ENCODE measurements at places on chromosomes 12 and 14.
A peak's percentile ranks its signal among the peaks of the same experiment; 100 is the strongest.

- no peak for DNase-seq
Observed at GRCh38 chr12:22856178-22856577, 231.2 kb downstream of the ETNK1 start.

DNA sequence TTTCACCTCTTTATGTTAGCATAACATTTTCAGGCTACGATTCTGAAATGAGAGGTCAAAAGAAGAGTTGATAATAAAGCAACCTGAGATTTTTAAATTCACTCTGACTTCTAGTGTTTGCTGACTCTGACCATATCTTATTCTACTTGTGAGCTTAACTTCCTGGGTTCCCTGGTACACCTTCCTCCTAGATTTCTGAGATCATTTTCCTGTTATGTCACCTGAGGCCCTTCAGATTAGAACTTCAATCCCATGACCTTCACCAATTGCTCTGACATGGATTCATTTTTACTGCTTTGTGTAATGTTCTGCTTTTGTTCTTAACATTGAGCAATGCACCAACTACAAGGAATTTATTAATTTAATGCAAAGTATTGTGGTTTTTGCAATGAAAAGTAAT, 542.9 kb upstream of the FLRT2 start:
- no peak for DNase-seq

GRCh38 chr14:88835661-88836060, 11.2 kb downstream of the TTC8 start:
- no peak for DNase-seq

DNA sequence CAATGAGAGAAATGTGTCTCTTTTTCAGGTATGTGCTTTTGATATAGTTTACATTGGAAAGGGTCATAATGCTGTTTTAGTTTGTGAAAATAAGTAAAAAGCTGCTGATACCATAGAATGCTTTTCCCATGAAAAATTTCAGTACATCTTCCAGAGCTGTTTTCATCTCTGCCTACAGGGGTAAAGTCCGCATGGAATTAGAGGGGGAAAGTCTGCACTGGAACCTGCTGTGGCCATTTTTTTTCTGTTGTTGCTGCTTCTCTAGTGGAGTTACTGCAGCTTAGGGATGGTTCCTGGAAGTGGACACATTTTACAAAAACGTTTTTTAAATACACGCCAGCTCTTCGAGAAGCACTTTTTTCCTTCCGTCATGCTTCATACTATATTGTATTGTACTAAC, 81.3 kb downstream of the VEZT start:
- DNase-seq, result no peak

DNA sequence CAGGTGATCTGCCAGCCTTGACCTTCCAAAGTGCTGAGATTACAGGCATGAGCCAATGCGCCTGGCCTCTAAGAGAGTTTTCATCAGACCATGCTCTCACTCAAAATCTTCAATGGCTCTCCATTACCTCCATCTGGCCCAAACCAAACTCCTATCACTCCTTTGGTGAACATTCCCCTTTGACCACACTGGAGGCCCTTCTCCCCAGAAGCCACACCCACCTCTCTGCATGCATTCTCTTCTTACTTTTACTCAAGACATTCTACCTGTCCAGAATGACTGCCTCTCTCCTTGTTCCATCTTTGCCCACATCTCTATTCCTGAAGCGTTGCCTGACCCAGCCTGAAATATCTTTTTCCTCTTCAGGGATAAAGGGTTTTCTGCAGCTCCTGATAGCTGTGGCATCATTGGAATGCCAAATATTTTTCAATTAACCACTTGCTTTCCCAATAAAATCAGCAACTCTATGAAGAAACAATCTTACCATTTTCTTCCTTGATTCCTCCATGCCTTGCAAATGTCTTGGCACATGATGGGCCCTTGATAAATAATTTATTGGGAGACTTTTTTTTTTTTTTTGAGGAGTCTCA, 15.5 kb downstream of the PLEK2 start:
- no peak for DNase-seq

DNA sequence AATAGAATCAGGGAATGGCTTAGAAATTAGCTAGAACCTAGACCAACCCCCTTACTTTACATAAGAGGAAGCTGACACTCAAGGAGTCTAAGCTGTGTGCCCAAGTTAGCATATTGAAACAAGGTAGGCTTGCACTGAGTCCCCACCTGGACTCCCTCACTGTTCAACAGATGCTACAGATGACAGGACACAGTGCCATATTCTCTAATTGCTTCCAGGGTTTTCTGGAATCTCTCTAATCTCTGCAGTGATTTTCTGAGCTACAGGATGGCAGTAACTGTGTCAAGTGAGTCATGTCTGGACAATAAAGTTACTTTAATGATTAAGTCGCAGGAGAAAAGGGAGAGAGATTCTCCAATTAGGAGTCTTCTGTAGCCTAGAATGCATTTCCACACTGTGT, 35.8 kb downstream of the AKAP6 start:
- DNase-seq, result no peak

- no peak for DNase-seq
Observed at GRCh38 chr14:29773990-29774389, 153.7 kb downstream of the PRKD1 start.

DNA sequence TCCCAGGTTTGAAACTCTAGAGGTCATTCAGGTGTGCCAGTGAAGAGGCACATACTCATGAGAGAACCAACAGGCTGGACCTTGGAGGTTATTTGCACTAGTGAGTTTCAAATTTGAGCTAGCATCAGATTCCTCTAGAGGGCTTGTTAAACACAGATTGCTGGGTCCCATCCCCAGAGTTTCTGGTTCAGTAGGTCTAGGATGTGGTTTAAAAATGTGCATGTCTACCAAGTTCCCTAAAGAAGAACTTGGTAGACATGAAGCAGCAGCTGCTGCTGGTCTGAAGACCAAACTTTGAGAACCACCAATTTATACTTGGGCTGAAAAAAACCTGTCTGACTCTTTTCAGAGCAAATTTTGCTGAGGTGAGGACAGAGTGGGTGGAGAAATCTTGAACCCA, 61.7 kb downstream of the SUSD6 start:
- DNase-seq, result no peak

- peak; percentile 35 for DNase-seq
Observed at GRCh38 chr12:27824126-27824842, 44.2 kb upstream of the MANSC4 start.

DNA sequence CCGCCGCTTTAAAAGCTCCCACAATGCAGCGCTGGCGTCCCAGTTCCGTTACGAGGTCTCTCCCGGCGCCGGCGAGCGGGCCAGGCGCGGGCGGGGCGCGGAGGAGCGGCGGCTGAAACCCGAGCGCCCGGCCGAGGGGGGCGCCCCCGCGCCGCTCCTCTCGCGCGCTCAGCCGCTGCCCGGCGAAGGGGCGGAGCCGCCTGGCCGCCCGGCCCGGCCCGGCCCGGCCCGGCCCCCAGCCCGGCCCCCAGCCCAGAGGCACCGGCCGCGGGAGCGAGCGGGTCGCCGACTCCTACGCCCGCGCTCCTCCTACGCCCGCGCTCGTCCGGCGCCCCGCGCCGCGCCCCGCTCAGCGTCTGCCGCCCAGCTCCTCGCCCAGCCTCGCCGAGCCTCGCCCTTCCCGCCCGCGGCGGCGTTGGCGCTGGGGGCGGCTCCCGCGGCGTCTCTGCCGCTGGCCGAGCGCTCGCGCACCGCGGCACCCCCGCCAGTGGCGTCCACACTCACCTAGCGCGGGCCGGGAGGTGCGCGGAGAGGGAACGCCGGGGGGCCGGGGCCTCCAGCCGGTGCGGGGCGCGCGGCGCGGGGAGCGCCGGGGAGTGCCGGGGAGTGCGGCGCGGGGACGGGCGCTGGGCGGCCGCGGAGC, at the start of gene RASSF8:
RASSF8 (plus strand) TSS at position 255 of the 643 bp plus-strand sequence. CDS start 96,662 bp downstream, outside the sequence.
- peak; percentile 45 for DNase-seq

- no peak for DNase-seq
Observed at GRCh38 chr12:93563807-93564538, 8.5 kb upstream of the SOCS2 start.

DNA sequence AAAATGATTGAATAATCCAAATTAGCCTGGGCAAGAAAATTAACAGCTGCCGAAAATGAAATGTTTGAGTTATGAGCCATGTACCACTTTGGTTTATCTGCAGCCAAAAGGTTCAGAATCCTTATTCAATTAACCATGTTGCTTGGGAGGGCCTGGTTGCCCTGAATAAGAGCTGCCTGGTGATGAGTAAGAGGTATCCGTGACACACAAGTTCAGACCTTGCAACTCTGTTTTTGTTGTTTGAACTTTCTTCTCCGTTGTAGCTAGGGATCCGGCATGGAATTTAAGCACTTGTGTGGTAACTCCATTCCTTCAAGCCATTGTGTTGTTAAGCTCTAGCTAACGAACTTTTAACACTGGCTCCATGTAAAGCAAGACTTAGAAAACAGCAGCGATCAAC, 35.7 kb downstream of the FOXA1 start:
- no peak for DNase-seq

DNA sequence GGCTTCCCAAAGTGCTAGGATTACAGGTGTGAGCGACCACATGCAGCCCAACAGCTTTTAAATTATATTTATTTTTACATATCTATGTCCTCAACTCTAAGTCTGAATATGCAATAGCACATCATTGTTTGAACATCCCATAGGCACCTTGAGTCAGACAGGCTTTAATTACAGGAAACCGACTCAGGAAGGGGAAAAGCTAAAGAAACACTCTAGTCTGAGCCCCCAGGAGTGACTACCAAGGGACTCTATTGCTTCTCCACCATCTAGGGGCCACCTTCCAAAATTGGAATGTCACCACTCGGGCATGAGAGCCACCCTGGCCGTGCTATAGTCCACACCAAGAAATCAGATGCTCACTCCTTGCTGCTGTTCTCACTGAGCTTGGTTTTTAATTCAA, 14.0 kb upstream of the MFAP5 start:
- DNase-seq, result no peak

GRCh38 chr12:8871068-8871467, 43.2 kb upstream of the PHC1 start:
- DNase-seq, result no peak

DNA sequence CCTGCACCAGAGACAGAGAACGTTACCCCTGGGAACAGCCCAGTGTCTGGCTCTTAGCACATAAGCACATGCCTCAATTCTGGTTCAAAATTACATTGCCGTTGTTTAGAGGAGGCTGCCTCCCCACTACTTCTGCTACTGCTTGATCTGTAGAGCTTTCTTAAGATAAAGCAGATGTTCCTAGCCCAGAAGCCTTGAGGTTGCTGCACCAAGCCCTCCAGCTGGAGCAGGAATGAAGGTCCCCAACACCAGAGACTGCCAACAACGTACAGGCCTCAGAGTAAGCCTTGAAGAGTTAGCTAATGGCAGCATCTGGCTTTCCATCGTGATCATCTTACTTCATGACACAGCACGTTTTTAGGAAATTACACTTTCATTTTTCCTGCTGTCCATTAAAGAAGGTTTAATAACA, 34.7 kb upstream of the AMIGO2 start:
- DNase-seq, result no peak

GRCh38 chr14:53858345-53858684, 98.3 kb downstream of the BMP4 start:
- DNase-seq, result no peak

- no peak for DNase-seq
Observed at GRCh38 chr12:93007544-93007943, 78.4 kb upstream of the EEA1 start.

GRCh38 chr12:98439981-98440581, 75.3 kb upstream of the TMPO start:
- DNase-seq, result peak; percentile 49

GRCh38 chr12:42640391-42640790, 50.8 kb upstream of the PRICKLE1 start:
- DNase-seq, result no peak

- no peak for DNase-seq
Observed at GRCh38 chr12:24709216-24709615, 239.7 kb downstream of the BCAT1 start.

DNA sequence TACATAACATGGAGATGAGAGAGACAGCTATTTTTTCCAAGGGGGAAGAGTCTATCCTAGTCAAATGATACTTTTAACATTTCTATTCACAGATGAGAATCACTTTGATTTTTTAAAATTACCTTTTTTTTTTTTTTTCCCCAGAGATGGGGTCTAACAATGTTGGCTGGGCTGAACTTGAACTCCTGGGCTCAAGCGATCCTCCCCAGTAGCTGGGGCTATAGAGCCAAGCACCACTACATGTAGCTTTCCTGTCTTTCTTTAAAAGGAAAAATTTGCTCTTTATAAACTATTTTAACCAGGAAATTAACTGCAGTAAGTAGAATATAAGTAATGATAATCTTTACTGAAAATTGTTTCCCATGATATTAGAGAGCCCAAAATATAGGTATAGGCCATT, 3.3 kb downstream of the PRICKLE1 start:
- DNase-seq, result no peak

GRCh38 chr14:26856876-26857518, 259.2 kb upstream of the NOVA1 start:
- DNase-seq, result no peak

- no peak for DNase-seq
Observed at GRCh38 chr14:92400579-92401444, 77.8 kb downstream of the SLC24A4 start.

DNA sequence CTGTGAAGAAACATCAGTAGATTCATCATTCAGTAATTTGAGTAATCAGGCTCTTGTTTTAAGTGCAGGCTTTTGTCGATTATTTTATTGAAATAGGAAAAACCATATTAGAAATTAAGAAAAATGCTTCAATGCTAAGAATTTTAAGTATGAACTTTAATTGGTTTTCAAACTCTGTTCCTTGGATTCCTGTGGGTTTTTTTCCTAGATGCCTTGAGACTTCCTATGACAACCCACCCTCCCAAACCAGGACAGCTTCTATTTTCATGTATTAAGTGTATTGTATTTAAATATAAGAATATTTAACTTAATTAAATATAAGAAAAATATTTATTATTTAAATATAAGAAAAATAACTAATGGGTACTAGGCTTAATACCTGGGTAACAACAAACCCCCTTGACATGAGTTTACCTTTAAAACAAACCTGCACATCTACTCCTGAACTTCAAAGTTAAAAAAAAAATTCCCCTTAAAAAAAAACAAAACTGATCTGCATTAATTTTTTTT, 3.0 kb downstream of the ARHGAP5 start:
- no peak for DNase-seq

DNA sequence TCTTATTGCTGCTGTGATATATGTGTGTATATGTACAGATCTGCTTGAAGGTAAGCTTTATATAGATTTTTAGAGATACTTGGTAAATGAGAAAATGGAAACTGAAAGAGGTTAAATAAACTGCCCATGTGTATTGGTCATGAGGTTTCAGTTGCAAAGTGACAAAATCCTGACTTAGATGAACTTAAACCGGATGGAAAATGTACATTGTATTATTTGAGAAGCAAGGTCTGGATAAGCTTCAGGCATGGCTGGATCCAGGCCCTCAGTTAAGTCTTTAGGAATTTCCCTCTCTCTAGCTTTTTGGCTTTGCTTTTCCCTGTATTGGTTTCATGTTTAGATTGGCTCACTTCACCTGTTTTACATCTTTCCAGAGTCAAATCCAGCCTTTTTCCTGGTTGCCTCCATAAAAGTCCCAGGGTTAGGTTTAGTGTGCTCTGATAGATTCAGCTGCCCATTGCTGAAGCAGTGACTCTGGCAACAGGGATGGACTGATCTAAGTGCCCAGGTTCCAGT, 21.0 kb upstream of the MAP1LC3B2 start:
- DNase-seq, result no peak

- DNase-seq, result no peak
Observed at GRCh38 chr12:101229841-101230241, 19.8 kb upstream of the SLC5A8 start.
